NCI-H2171 (cell line): ENCODE measurements at places on chromosomes 3 and 15.

DNA sequence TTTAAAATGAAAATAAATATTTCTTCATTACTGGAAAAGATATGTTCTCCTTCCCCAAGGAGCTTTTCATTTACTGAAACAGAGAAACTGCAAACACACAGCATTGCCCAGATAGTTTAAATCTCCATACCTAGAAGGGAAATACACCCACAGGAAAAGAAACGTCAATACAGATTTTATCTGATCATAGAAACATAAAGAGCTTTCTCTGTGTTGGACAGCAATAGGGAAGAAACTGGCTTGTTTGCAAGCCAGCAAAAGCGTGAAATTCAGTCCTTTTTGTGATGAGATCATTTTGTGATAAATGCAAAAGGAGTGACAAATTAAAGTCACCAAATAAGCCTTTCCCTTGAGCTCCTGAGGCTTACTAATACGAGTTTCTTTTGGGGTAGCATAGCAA lies 398.0 kb downstream of the TIGIT start:
- DNase-seq = no peak

- DNase-seq = no peak
Observed at GRCh38 chr3:65824166-65824565, 214.6 kb downstream of the MAGI1 start.

GRCh38 chr3:18092726-18093125 lies 332.4 kb downstream of the SATB1 start:
- no peak for DNase-seq

GRCh38 chr3:121835465-121835801 lies 424 bp downstream of the EAF2 start:
- DNase-seq = no peak

DNA sequence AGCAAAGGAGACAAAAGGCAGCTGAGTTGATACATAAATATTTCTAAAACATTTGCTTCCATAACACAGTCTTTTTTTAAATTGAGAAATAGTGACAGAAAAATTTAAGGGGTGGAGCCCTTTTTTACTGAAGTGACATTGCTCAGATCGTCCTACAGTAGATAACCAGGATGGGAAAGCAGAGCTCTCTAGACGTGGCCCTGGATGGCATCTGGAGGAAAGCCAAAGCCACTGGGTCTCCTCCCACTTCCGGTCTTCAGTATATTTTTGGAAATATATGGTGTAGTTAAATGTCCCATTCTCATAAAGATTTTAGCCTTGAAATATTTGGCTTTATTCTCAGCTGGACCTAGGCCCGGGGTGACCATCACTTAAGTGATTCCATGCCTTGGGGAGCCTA lies 326.1 kb downstream of the ZNF621 start:
- no peak for DNase-seq

- DNase-seq = no peak
Observed at GRCh38 chr15:99322643-99323405, 71.5 kb downstream of the LRRC28 start.

GRCh38 chr3:159770998-159771397 lies 217.6 kb upstream of the IL12A start:
- DNase-seq = no peak

GRCh38 chr15:100937171-100937570 lies 18.0 kb downstream of the LRRK1 start:
- no peak for DNase-seq

- DNase-seq = peak; percentile 64
Observed at GRCh38 chr3:51955893-51956770, 951 bp downstream of the GPR62 start.

- peak; percentile 21 for DNase-seq
Observed at GRCh38 chr3:129934234-129935123, 40.0 kb upstream of the TRH start.
